ENCODE measurements at places on chromosomes 1 and 21. TPM values are rescaled to one million over a fixed set of nuclear protein-coding genes. Genes with fewer than 3 reads are reported as not detected.

The NPPB gene
- not detected for total RNA-seq

DNA sequence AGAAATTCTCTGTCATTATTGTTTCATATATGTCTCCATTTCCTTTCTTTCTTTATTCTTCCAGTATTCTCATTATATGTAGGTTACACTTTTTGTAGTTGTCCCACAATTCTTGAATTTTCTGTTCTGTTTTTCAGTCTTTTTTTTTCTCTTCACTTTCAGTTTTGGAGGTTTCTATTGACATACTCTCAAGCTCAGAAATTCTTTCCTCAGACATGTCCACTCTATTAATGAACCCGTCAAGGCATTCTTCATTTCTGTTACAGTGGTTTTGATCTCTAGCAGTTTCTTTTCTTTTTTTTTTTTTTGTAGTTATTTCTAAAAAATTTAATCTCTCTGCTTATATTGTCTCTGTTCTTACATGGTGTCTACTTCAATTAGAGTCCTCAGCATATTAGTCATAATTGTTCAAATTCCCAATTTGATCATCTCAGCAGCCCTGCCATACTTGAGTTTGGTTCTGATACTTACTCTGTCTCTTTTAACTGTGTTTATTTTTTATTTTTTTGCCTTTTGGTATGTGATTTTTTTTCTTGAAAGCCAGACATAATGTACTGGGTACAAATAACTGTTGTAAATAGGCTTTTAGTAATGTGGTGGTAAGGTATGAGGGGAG, 49.5 kb upstream of the KCNK2 start:
- H3K4me3 ChIP-seq = no peak overlapping the region
- no peak for DNase-seq
- H3K4me1 ChIP-seq = no peaks in the 10 kb centered on the region
- H3K27me3 ChIP-seq = no peaks in the 10 kb centered on the region
- H3K27ac ChIP-seq = no peak overlapping the region

DNA sequence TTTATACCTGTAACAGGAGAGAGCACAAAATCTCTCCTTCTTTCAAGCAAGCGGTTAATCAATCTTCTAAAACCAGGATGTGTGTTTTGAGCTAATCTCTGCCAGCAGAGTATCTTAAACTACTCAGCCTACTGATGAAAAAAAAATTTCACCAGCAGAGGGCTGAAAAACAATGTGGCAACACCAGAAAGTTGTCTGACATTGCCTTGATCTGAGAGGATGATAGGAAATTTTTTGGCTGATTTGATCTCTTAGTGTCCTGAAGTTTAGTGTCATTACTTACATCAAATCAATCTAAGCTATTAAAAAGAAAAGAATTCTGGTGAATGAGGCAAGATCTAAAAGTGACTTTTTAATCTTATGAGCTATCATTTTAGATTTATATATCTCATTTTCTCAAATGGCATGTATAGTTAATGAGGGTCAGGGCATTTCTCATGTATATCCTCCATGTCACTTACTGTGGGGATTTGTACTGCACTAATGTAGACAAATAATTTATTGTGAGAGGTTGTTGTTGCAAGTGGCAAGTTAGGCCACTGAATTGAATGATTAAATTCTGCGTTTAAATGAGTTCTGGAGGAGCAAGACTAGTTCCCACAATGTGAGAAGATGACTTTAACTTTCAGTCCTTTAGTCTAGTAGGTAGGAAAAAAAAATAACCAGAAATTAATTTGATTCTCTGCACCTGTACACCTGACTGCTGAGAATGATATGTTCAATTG, 10.9 kb downstream of the ADAMTS1 start:
- no peak for DNase-seq
- no peaks in the 10 kb centered on the region for H3K4me1 ChIP-seq
- H3K4me3 ChIP-seq = no peak overlapping the region
- no peak overlapping the region for H3K27ac ChIP-seq
- peaks cover 3% of the 10 kb centered on the region for H3K27me3 ChIP-seq

- DNase-seq = no peak
- no peaks in the 10 kb centered on the region for H3K36me3 ChIP-seq
- H3K27me3 ChIP-seq = peaks cover 4% of the 10 kb centered on the region
These were observed 23.7 kb downstream of the CAMK1G start for GRCh38 chr1:209607102-209607794.

The RGS8 gene
- 3.5 TPM for total RNA-seq

DNA sequence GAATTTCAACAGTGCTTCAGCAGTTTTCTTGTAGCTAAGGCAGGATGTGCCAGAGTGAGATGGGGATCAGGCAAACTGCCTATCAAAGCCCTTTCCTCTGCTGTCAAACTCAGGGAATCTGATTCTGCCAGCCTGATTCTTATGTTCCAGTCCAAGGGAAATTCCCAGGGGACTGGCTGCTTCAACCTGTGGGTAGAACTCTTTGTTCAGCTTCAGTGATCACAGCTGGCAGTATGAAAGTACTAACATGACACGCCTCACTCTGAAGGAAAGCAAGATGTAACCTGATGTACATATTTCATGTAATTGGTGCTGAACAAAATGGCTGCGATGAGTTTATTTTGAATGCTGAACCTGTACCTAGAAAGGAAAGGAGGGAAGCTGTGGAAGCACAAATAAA, 40.1 kb upstream of the SLC5A9 start:
- H3K27ac ChIP-seq = no peak overlapping the region
- no peaks in the 10 kb centered on the region for H3K36me3 ChIP-seq
- H3K4me1 ChIP-seq = peaks cover 3% of the 10 kb centered on the region
- H3K27me3 ChIP-seq = no peaks in the 10 kb centered on the region
- no peak overlapping the region for H3K4me3 ChIP-seq
- peak; percentile 18 for DNase-seq

GRCh38 chr21:42291003-42291750, 24.0 kb downstream of the TFF3 start:
- H3K4me1 ChIP-seq = no peaks in the 10 kb centered on the region
- no peak for DNase-seq
- peaks cover 19% of the 10 kb centered on the region for H3K27me3 ChIP-seq
- no peak overlapping the region for H3K4me3 ChIP-seq

GRCh38 chr1:4061521-4062031, 161.5 kb upstream of the C1orf174 start:
- no peaks in the 10 kb centered on the region for H3K36me3 ChIP-seq
- no peak overlapping the region for H3K27ac ChIP-seq
- H3K27me3 ChIP-seq = peaks cover 2% of the 10 kb centered on the region
- H3K4me1 ChIP-seq = no peaks in the 10 kb centered on the region
- DNase-seq = no peak

The CFAP107 gene
- not detected for total RNA-seq

- DNase-seq = no peak
- peaks cover 2% of the 10 kb centered on the region for H3K27me3 ChIP-seq
- no peak overlapping the region for H3K4me3 ChIP-seq
- H3K36me3 ChIP-seq = peaks cover 5% of the 10 kb centered on the region
- no peaks in the 10 kb centered on the region for H3K4me1 ChIP-seq
These were observed 95.8 kb downstream of the PKN2 start for GRCh38 chr1:88779880-88780279.

DNA sequence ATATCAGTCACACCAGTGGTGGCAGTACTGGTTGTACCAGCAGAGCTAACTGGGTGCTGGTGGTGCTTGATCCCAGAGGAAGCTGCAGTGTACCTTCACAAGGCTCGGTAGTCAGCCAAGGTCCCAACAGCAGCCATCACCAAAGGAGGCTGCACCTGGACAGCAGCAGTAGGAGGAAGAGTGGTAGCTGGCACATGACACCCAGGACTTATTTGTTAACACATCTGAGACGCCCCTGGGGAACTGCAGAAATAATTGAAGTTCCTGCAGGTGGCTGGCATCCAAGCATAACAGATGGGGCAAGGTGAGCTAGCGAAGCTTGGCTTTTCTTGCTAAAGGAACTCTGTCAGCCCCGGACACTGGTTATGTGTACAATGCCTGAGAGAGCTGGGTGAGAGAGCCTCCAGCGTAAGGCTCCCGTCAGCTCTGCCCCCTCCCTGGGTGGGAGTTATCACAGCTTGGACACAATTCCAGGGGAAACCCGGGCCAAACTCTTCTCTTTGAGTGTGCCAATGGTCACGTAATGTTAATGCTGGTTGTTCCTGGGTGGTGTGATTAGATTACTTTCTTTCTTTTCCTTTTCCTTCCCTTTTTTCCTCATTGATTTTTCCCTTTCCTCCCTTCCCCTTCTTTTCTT, 29.1 kb upstream of the PARP1 start:
- DNase-seq = no peak
- H3K27ac ChIP-seq = no peak overlapping the region
- no peak overlapping the region for H3K4me3 ChIP-seq
- peaks cover 12% of the 10 kb centered on the region for H3K4me1 ChIP-seq
- H3K27me3 ChIP-seq = peaks cover 10% of the 10 kb centered on the region

GRCh38 chr1:149931212-149931790, 3.7 kb upstream of the SF3B4 start:
- peaks cover 9% of the 10 kb centered on the region for H3K4me1 ChIP-seq
- peaks cover 9% of the 10 kb centered on the region for H3K27me3 ChIP-seq
- no peaks in the 10 kb centered on the region for H3K36me3 ChIP-seq
- H3K27ac ChIP-seq = no peak overlapping the region
- no peak overlapping the region for H3K4me3 ChIP-seq

The OR2T35 gene
- total RNA-seq = not detected

DNA sequence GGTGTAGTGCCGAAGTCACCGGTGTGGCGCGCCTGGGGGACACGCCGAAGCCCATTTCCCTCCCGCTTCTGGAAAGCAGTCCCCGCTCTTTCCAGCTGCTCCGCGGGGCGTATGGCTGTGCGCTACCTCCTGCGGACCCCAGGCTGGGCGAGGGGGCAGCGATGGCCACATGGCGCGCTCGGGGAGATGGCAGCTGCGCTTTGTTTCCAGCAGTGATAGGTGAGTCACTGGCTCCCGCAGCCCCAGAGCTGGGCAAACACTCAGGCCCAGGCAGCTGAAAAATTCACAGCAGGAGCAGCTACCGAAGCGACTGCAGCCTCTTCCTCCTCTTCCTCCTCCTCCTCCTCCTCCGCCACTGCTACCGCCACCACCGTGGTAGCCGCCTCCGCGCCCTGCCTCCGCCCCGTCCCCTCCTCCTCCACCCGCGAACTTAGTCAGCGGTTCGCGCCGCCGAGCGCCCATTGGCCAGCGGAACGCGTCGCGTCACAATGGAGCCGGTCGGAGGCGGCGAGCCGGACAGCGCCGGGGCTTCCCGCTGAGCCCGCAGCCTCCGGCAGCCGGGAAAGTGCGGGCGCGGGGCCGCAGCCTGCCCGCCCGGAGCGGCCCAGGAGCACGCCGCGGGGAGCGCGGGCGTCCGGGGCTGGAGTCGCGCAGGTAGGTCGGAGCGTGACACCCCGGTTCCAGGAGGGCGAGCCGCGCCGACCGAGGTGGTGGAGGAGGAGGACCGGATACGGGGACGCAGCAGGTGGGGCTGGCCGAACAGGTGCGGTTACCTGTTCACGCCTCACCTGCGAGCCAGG, at the start of gene LRRC8B:
Gene LRRC8B (plus strand): TSS at position 461 of the 800 bp plus-strand sequence. CDS start 57,822 bp downstream, outside the sequence.
- peaks cover 8% of the 10 kb centered on the region for H3K4me1 ChIP-seq
- DNase-seq = peak; percentile 93
- H3K27me3 ChIP-seq = peaks cover 7% of the 10 kb centered on the region
- peak within 1 kb of the TSS; percentile 65 for H3K27ac ChIP-seq
- peak within 1 kb of the TSS; percentile 88 for H3K4me3 ChIP-seq

DNA sequence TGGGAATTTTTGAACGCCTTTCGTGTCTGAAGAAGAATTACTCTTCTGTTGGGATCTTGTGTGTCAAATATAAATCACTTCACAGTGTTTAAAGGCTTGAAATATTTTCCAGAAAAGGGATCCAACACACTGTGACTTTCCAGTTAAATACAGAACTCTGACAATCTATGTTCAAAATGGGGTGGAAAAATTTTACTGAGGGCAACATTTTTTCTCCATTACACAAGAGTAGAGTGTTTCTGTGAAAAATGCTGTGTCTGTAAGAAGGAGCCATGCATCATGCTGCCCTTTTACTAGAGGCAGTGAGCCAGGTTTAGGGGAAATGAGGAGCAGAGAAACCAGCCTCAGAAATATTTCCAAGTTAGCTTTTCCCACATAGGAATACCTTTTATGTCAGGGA, 86.5 kb downstream of the VPS13D start:
- no peak overlapping the region for H3K4me3 ChIP-seq
- no peaks in the 10 kb centered on the region for H3K4me1 ChIP-seq
- no peaks in the 10 kb centered on the region for H3K27me3 ChIP-seq
- no peaks in the 10 kb centered on the region for H3K36me3 ChIP-seq
- H3K27ac ChIP-seq = no peak overlapping the region

The TMEM82 gene
- not detected for total RNA-seq

- H3K4me3 ChIP-seq = no peak within 1 kb of the TSS
- DNase-seq = no peak
- peaks cover 4% of the 10 kb centered on the region for H3K27me3 ChIP-seq
- no peaks in the 10 kb centered on the region for H3K36me3 ChIP-seq
- H3K27ac ChIP-seq = no peak within 1 kb of the TSS
These were observed at the start of gene OR2T12 for GRCh38 chr1:248303324-248303723. Gene OR2T12 (minus strand): TSS chr1:248303424. CDS start chr1:248295578, 7,846 bp downstream.

The IL12RB2 gene
- total RNA-seq = not detected

The TMEM54 gene
- total RNA-seq = 9.9 TPM

The MYOM3 gene
- not detected for total RNA-seq

The CRB1 gene
- total RNA-seq = 7.3 TPM

The TTLL10 gene
- total RNA-seq = not detected

- H3K27me3 ChIP-seq = peaks cover 4% of the 10 kb centered on the region
- no peaks in the 10 kb centered on the region for H3K36me3 ChIP-seq
- peaks cover 25% of the 10 kb centered on the region for H3K4me1 ChIP-seq
- no peak for DNase-seq
- H3K27ac ChIP-seq = no peak overlapping the region
- H3K4me3 ChIP-seq = no peak overlapping the region
These were observed 163.5 kb downstream of the TOMM20 start for GRCh38 chr1:234965111-234965510.

- no peak for DNase-seq
- H3K27me3 ChIP-seq = no peaks in the 10 kb centered on the region
- no peaks in the 10 kb centered on the region for H3K36me3 ChIP-seq
These were observed 43.7 kb downstream of the SAMD13 start for GRCh38 chr1:84345220-84345619.

The CYP4X1 gene
- 0.81 TPM for total RNA-seq

DNA sequence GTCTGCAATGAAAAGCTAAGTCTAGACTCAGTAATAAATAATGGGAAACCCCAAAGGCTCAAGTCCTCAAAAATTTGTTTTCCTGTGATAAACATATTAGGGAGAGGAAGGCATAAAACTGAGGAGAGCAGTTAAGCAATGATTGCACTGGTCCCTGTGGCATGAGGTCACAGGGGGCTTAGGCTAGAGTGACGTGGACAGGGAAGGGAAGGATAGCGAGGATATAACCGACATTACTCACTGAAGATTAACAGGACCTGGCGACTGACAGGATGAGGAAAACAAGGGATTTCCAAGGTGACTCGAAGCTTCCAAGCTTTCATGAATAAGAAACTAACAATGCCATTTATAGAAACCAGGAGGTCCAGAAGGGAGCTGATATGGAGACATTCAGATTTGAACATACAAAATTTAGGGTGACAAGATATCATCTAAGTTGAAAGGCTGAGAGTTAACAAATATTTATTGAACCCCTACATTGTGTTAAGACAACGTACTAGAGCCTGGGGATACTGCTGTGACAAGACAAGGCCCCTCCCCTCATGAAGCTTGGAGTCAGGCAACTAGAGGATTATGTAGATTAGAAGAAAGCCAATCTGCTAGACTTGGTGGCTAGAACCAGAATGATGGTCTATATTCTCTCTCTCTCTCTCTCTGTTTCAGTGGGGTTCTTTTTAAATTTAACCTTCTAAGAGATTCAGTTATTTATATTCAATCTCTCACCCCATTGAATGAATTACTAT, 33.2 kb upstream of the PKN2 start:
- H3K4me3 ChIP-seq = no peak overlapping the region
- H3K27ac ChIP-seq = no peak overlapping the region
- DNase-seq = no peak
